ENCODE measurements at places on chromosomes 1 and 21.
A peak's percentile ranks its signal among the peaks of the same experiment; 100 is the strongest.

DNA sequence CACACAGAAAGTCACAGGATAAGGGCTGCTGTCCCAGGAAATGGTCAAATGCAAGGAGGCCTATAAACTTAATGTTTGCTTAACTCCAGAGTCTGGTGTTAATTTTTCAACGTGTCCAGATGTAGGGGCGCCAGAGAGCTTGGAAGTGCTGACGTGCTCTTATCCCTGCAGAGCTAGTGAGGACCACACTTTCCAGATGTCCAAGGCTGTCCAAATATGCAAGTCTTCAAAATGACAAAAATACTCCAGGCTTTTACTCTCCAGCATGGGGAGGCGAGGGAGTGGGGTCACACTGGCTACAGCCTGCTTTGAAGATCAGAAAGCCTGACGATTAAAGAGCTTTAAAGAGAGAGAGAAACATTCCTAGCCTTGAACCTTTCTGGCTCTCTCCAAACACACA lies 57.6 kb downstream of the ABCA4 start:
- no peak for DNase-seq

- peak; percentile 71 for DNase-seq
These were observed 59.8 kb downstream of the ITGB3BP start for GRCh38 chr1:63463248-63463647.

DNA sequence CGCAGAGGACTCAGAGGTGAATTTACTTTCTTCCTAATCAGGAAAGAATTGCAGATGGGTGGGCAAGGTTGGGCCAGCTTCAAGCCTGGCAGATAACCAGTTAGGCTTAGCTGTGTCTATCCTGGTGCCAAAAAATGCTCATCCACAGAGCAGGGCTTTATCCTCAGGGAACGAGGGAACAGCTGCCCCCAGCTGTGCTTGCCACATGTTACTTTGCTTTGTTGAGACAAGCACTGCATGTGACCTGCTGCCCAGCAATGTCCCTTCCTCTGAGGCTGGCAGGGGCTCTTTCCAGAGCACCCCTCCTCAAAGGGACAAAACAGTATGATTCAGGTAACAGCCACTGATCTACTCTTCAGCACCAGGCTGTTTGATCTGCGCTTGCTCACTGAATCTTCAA lies 505.1 kb upstream of the USP24 start:
- DNase-seq = no peak

GRCh38 chr1:174837386-174837785 lies 162.4 kb upstream of the CACYBP start:
- no peak for DNase-seq

DNA sequence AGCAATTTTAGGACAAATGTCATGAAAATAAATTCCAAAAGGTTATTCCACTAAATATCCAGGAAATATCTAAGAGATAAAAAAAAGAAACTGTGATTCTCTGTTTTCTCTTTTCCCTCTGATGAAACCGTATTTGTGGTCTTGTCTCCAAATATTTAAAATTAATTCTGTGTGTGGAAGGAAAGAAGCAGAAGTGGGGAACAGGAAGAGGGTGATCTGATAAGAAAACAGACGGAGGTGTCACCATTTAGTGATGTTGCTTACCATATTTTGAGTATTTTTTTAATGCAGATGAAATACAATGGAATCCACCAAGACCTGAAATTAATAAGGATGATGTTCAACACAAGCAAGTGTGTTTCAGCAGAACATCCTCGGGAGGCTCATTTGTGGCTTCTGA lies 29.6 kb downstream of the CLCA1 start:
- no peak for DNase-seq

GRCh38 chr1:168832661-168833060 lies 103.7 kb upstream of the DPT start:
- DNase-seq = no peak

- DNase-seq = no peak
These were observed 70.7 kb downstream of the AGPAT3 start for GRCh38 chr21:43935711-43936110.

DNA sequence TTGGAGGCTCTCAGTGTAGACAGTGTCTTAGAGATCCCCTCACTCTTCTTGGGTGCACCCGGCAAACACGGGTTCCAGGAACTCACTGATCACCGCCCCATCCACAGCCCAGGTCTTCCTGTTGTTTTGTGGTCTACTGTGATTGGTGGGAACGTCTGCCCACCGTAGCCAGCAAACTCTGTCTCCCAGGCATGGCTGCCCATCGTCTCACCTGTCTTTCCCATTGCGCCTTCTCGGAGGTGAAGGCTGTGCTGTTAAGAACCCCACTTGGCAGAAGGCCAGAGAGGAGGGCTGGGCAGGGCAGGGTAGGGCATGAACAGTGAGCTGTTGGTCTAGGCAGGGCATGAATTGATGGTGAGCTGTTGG lies 14.1 kb upstream of the KCNA2 start:
- no peak for DNase-seq

DNA sequence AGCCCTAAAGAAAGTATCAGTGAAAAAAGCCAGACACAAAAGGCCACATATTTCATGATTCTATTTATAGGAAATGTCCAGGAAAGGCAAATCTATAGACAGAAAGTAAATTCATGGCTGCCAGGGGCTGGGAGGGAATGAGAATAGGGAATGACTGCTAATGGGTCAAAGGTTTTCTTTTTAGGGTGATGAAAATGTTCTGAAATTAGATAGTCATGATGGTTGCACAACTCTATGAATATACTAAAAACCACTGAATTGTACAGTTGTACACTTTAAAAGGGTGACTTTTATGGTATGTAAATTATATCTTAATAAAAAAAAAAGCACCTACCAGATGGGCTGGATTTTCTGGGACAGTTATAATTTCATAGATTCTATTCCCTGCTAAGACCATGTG lies 114.8 kb downstream of the CNIH3 start:
- DNase-seq = no peak

DNA sequence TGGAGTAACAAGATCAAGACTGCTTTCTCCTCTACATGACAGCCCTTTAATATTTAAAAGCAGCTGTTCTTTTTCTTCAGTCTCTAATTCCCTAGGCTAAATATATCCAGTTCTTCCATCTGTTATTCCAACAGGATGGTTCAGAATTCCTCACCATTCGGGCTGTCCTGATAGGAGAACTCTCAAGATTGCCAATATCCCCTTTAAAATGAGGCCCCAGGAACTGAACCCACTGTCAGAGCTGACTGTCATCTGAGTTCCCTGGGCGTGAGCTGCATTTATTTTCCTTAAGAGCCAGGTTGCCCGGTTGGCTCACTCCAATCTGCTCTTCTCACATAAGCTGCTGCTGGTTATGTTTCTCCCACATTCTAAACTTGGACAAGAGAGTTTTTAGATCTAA lies 177.6 kb downstream of the MIS18A start:
- no peak for DNase-seq

Data from glomerular endothelial cell (primary cell).